B cell (primary cell): ENCODE measurements at places on chromosomes 11 and 22. TPM values are rescaled to one million over a fixed set of nuclear protein-coding genes. Genes with fewer than 3 reads are reported as not detected.

GAB4 gene
- 0.39 TPM in 1 of 2 replicates, not detected in the other for total RNA-seq

FRMD8 gene
- total RNA-seq, result 73.6 and 82.5 TPM in 2 replicates

PTS gene
- 36.2 and 36.7 TPM in 2 replicates for total RNA-seq

MS4A7 gene
- 27.2 and 29.1 TPM in 2 replicates for total RNA-seq

SLC25A18 gene
- total RNA-seq, result not detected in 2 replicates

SEPTIN3 gene
- total RNA-seq, result 0.29 and 0.39 TPM in 2 replicates

OR52I2 gene
- not detected in 2 replicates for total RNA-seq

PATE2 gene
- total RNA-seq, result not detected in 2 replicates

DNA sequence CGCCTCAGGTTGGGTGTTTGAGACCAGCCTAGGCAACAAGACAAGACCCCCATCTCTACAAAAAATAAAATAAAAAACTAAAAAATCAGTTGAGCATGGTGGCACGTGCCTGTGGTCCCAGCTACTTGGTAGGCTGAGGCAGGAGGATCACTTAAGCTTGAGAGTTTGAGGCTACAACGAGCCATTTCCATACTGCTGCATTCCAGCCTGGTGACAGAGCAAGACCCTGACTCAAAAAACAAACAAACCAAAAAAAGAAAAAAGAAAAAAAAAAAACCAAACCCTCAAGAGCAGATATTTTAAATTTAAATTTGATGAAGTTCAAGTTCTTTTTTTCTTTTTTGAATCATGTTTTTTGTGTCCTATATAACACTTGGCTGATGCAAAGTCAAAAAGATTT is 7.2 kb upstream of the CCDC83 start:
- H3K4me1 ChIP-seq, result no peaks in the 10 kb centered on the region
- H3K36me3 ChIP-seq, result no peaks in the 10 kb centered on the region
- DNase-seq, result no peak
- H3K27ac ChIP-seq, result no peak overlapping the region

DNA sequence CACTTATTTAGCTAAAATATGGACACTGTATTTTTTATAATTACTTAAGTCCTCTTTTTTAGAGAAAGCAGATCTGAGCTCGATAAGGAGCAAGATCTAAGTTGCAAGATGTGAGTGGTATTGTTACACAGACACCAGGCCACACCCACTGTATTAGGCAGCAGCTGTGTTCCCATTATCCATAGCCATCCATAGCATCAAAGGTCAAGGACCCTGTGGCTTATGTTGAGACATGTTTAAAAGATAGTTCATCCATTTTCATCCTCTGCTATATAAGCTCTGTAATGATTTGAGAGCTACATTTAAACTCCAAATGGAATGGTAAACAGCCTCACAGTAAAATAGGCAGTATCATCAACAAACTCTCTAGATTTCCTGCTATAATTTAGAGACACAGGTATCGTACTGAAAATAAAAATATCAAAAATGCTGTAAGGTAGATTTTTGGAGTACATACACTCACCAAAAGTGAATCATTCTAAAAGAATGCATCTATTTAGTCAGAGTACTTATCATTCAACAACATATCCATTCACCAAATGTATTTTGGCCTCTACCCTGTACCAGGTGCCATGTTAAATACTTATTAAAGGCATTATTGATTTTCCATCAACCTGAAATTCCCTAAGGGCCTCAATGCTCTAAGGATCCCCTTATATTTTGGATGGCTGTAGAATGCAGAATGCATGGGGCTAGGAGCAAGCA is 574.0 kb downstream of the LRRC4C start:
- no peaks in the 10 kb centered on the region for H3K36me3 ChIP-seq
- no peak overlapping the region for H3K4me3 ChIP-seq
- no peaks in the 10 kb centered on the region for H3K27me3 ChIP-seq
- DNase-seq, result no peak

GRCh38 chr11:1459764-1460395 is 26.7 kb downstream of the MOB2 start:
- H3K36me3 ChIP-seq, result no peaks in the 10 kb centered on the region
- no peak overlapping the region for H3K27ac ChIP-seq
- no peak for DNase-seq
- no peak overlapping the region for H3K4me3 ChIP-seq

DNA sequence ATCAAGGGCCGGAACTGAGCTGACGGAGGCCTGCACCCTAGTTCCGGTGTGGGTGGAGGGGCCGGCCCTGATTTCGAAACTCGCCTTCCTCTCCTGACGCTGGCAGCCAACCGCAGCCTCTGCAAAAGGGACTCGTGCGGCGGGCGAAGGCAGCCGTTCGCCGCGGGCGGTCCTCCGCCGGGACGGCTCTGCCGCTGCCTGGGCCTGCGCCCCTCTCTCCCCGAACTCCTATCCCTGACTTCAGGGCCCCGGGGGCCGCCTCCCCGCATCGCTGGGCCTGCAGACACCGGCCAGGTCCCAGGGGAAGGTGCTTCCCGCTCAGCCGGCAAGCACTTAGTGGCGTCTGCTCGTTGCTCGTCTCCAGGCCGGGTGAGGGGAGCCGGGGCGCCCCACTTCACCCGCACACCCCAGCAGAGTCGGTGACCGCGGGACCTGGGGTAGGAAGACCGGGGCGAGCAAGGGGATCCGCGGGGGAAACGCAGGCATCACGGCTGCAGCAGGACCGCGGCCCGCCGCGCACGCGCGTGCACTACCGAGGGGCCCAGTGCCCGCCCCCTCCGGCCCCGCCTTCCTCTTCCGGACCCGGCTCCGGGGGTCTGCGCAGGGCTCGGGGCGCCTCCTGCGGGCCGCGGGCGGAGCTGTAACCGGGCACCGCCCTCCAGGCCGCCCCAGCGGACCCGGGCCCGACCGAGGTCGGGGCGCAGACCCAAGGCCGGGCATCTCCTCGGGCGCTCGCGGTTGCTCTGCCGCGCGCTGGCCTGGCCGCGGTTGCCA is 464 bp upstream of the ANKRD13D start:
- H3K36me3 ChIP-seq, result peaks cover 2% of the 10 kb centered on the region
- peaks cover 55% of the 10 kb centered on the region for H3K4me1 ChIP-seq
- DNase-seq, result peak; percentile 95
- peak overlapping the region; percentile 82 for H3K4me3 ChIP-seq
- H3K27me3 ChIP-seq, result no peaks in the 10 kb centered on the region

DNA sequence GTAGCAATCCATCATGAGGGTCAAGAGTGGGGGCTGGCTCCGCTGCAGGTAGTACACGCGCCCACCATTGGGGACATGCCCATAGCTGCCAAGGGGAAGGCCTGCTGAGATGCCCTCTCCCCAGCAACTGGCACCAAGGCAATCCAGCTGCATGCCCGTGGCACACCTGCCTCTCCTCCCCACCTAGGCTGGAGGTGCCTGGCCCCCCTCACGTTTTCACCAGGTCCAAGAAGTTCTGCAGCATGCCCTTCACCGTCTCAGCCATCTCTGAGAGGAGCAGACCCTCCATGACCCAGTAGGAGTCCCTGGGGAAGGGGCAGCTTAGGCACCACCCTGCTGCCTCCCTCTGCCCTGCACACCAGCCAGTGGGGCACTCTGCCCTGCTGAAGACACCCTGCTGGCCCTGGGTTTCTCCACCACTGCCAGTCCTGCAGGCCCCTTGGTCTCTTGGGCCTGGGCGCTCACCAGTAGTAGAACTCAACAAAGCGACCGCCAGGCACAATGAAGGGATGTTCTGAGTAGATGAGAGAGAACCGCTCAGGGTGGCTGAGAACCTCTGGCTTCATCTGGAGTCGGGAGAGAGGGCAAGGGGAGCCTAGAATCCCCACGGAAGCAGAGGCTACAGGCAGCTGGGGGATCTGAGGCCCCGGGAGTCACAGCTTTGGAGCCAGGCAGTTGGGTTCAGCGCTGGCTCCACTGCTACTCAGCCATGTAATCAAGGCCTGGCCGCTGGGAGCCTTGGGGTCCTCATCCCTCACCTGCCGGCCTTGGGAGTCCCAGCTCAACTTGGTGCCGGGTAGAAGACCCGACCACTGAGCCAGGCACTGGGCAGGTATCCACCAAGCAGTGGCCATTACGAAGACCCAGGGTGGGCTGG is 17.8 kb downstream of the TREH start:
- H3K27ac ChIP-seq, result no peak overlapping the region
- no peaks in the 10 kb centered on the region for H3K27me3 ChIP-seq
- H3K4me1 ChIP-seq, result peaks cover 4% of the 10 kb centered on the region
- DNase-seq, result no peak
- no peaks in the 10 kb centered on the region for H3K36me3 ChIP-seq
- no peak overlapping the region for H3K4me3 ChIP-seq

- no peaks in the 10 kb centered on the region for H3K36me3 ChIP-seq
- peaks cover 61% of the 10 kb centered on the region for H3K4me1 ChIP-seq
- no peaks in the 10 kb centered on the region for H3K27me3 ChIP-seq
- no peak overlapping the region for H3K27ac ChIP-seq
These were observed 26.7 kb upstream of the CD44 start for GRCh38 chr11:35112056-35112845.
